ENCODE measurements at places on chromosomes 3 and 15.

DNA sequence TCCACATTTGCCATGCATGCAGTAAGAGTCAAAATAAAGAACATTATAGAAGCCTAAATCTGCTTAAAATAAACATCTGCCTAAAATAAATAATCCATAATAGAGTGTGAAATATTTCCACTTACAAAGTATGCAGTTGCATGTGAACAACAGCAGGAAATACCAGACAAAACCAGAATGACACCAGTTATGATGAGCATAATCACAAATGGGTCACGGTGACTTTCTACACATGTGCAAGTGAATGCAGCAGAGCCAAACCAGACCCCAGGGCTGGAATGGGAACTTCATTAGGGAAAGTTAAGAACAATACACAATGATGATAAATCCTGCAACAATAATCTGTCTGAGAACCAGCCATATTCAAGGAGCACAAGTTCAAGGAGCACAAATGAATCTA is 615.5 kb downstream of the ROBO2 start:
- no peak for DNase-seq

- no peak for DNase-seq
Observed at GRCh38 chr3:158780766-158781165, 21.1 kb upstream of the MFSD1 start.

DNA sequence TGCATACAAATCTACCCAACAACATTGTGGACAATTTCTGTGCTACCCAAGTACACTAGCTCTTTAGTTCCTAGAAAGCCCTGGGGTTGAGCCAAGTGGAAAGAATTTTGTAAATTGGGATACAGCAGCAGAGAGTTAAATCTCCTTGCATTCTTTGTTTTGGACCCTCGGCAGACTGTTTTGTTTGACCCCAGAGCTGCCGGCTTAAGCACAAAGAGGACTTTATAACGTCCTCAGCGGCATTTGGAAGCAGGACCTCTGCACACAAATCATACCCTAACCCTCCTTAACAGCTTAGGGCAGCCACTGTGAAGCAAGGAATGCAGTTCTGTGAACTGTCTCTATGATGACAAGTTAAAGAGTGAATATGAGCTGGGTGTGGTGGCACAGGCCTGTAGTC is 415.3 kb downstream of the CNTN4 start:
- peak; percentile 49 for DNase-seq

GRCh38 chr3:15096046-15096445 is 2.9 kb downstream of the RBSN start:
- DNase-seq: no peak

GRCh38 chr3:154657218-154657617 is 227.2 kb upstream of the GPR149 start:
- DNase-seq: no peak

DNA sequence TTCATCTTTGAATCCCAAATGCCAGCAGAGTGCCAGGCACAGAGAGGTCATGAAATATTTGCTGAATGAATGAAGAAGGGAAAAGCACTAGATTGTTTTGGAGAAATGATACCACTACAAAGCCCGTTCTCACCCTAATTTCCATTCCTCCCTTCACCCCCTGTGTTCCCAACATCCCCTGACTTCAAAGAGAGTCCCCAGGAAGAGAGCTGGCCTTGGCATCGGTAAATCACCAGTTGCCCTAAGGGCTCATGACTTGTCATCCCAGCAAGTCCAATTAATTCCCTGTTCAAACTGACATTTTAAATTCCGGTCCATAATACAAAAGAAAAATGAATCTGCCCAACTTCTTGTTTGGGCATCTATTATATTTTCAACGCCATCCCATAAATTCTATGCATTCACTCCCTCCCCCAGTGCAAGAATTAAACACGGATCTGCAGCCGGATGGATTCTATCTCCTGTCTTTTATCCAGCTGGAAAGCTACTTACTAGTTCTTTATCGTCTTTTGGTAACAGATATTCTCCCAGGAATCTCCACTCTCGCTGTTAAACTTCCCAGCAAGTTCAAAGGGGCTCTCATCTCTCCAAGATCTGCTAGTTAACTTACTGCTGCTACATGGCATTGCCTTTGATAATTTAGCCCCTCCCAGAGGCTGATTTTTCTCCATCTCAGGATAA is 63.9 kb upstream of the TSC22D2 start:
- DNase-seq: no peak

DNA sequence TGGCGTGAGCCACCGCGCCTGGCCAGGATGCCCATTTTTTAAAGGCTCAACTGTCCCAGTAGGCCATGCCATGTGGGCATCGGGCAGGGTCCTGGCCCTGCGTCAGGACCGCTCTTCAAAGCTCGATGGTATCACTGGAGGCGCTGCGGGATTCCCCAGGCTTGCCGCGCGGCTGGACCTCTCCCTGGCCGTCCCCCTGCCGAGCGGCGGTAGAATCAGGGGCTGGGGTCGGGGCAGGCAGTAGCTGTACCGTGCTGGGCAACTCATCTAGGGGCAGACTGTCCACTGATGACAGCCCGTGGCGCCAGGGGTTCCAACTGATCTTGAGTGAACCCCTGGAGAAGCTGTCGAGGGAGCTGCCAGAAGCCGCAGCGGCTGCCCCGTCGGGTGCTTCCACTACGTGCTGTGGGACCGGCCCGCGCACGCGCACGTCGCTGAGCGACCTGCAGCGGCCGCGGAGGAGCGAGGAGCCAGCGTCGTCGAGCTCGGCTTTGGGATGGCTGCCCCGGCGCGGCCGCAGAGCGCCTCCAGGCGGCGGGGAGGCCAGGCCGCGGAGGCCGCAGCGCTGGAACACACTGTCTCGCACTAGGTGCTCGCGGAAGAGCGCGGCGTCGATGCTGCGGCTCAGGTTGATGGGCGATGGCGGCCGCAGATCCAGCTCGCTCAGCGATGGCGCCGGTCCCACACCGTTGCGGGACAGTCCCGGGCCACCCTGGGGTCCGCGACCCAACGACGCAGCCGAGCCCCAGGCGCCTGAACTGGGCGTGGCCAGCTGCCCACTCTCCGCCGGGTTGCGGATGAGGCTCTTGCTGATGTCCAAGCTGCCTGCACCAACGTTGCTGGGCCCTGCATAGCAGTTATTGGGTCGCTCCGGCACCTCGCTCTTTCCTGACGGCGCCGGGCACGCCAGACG is 5.8 kb downstream of the PRRT3 start:
- DNase-seq: peak; percentile 94

GRCh38 chr3:180116658-180117057 is 79.9 kb upstream of the PEX5L start:
- DNase-seq: no peak

GRCh38 chr15:89587955-89588354 is 12.7 kb downstream of the TICRR start:
- no peak for DNase-seq

DNA sequence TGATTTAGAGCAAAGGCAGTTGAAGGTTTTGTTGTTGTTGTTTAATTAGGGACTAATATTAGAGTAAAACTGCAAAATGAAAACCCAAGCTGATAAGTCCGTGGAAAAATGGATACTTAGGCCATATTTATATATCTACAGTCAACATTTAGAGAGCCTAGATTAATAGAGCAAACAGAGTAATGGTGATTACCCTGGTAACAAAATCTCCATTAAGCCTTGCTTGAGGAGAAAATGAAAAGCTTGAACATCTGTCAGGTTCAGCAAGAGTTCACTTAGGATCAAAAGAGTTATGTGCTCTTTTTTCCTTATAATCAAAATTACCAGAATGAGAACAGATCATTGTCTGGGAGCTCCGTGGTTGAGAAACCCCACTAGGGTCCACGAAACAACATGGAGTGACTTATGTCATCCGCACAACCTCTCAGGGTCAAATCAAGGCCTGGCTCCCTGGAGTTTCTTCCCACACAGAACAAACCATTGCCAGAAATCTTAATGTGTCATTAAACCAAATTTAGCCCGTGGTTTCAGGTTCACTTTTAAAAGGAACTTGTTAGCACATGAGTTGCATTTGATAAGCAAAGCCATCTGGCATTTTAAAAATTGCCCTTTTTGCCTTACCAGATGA is 381.2 kb downstream of the GABRB3 start:
- peak; percentile 47 for DNase-seq

GRCh38 chr15:78715434-78715833 is 74.4 kb upstream of the CHRNB4 start:
- no peak for DNase-seq

GRCh38 chr15:31483053-31483985 is 156.7 kb downstream of the KLF13 start:
- DNase-seq: peak; percentile 61

- DNase-seq: no peak
Observed at GRCh38 chr3:69319652-69320051, 66.2 kb downstream of the FRMD4B start.

DNA sequence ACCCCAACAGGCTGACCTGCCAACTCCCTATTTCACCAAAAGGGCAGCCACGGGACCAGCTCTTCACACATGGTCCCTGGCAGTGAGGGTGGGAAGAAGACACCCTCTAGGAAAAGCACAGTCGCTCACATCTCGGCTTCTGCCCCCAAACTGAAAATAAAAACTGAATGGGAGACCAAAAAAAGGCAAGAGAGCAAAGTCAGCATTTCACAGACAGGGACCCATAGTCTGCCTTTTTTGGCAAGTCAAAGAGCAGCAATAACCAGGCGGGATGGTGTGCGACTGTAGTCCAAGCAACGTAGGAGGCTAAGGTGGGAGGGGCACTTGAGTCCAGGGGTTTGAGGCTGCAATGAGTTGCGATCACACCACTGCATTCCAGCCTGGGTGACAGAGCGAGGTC is 154.1 kb downstream of the ADAMTS17 start:
- no peak for DNase-seq

Measured in eye (tissue), 1 donor.